ENCODE measurements at places on chromosomes 2 and 18. TPM values are rescaled to one million over a fixed set of nuclear protein-coding genes. Genes with fewer than 3 reads are reported as not detected.

Gene FAM237A
- polyA plus RNA-seq: not detected

Gene LINC00305
- not detected for polyA plus RNA-seq

Gene LOXL3
- 21.8 TPM for polyA plus RNA-seq

Gene CAVIN2
- 7.7 TPM for polyA plus RNA-seq

Gene C2orf80
- not detected for polyA plus RNA-seq

Gene MC5R
- polyA plus RNA-seq: not detected

Gene AQP12A
- polyA plus RNA-seq: not detected

Gene CTAGE1
- 0.10 TPM for polyA plus RNA-seq

Gene SLC35F6
- polyA plus RNA-seq: 19.4 TPM

Gene ARHGAP25
- polyA plus RNA-seq: 0.29 TPM

Gene NTSR2
- not detected for polyA plus RNA-seq

Gene FKBP1B
- 15.1 TPM for polyA plus RNA-seq

Gene TNFAIP6
- polyA plus RNA-seq: 1.3 TPM

Gene GALNT13
- polyA plus RNA-seq: 0.03 TPM

Gene ANKRD62
- polyA plus RNA-seq: not detected

Gene ALLC
- polyA plus RNA-seq: not detected

Gene ATOH8
- polyA plus RNA-seq: 11.2 TPM

Gene MARCO
- polyA plus RNA-seq: not detected

Gene CDC42EP3
- polyA plus RNA-seq: 193 TPM

Gene SLC14A1
- 18.3 TPM for polyA plus RNA-seq

Gene COL4A3
- polyA plus RNA-seq: not detected

Gene BOK
- polyA plus RNA-seq: 37.4 TPM

Gene TTR
- polyA plus RNA-seq: not detected

Gene CFAP221
- polyA plus RNA-seq: not detected

Gene MORN2
- 15.4 TPM for polyA plus RNA-seq

Gene FBLN7
- 1.0 TPM for polyA plus RNA-seq

Gene FRZB
- polyA plus RNA-seq: 1.1 TPM

Gene NPPC
- polyA plus RNA-seq: 0.55 TPM

Gene HOXD9
- not detected for polyA plus RNA-seq

Gene EMILIN1
- 95.6 TPM for polyA plus RNA-seq
